ENCODE measurements at places on chromosomes 16 and 17.

GRCh38 chr16:67229906-67230808, 3.2 kb downstream of the TMEM208 start:
- DNase-seq, result no peak

DNA sequence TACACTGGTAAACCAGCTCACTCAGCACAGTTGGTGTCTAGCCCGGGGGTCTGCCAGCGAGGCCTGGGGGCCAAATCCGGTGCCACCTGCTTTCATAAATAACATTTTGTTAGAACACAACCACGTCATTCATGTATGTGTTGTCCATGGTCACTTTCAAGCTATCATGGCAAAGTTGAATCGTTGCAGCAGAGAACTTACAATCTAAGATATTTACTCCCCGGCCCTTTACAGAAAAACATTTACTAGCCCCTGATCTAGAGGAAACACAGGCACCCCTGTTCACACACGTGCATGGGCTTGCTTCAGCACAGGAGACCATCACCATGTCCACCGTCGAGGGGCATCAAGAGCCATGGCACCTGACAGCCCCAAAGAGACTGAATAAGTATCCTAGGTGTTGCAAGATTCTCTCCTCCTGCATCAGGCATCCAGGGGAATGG, 111.4 kb upstream of the DNAH9 start:
- no peak for DNase-seq

- no peak for DNase-seq
These were observed 17.7 kb upstream of the ITGB4 start for GRCh38 chr17:75703591-75703990.

GRCh38 chr16:84534815-84535214, 30.4 kb upstream of the MEAK7 start:
- DNase-seq, result no peak

GRCh38 chr16:55249361-55249760, 74.6 kb upstream of the IRX6 start:
- no peak for DNase-seq
